ENCODE measurements at places on chromosomes 13 and 19. TPM values are rescaled to one million over a fixed set of nuclear protein-coding genes. Genes with fewer than 3 reads are reported as not detected.

FAM216B gene
- total RNA-seq, result 0.55 TPM

C13orf42 gene
- not detected for total RNA-seq

CLASRP gene
- 79.8 TPM for total RNA-seq

JAK3 gene
- total RNA-seq, result 3.4 TPM

SIX5 gene
- total RNA-seq, result 14.7 TPM

All from camera-type eye (tissue), 1 donor.